ENCODE measurements at places on chromosomes 1 and 21.

DNA sequence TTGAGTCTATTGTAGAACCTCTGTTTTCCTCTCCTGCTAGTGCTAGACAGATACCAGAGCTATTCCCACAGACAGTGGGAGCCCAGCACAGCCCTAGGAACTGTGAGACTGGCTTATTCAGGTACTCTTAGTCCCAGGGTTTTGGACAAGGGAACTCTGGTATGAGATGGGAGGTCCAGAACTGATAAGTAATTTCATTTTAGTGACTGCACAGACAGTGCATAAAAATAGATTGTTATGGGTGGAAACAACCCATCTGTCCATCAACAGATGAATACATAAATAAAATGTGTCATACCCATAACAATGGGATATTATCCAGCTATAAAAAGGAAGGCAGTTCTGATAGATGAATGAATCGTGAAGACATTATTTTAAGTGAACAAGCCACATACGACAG lies 9.0 kb downstream of the EPS8L3 start:
- no peak for DNase-seq

- DNase-seq = no peak
These were observed 193.8 kb downstream of the LYPLAL1 start for GRCh38 chr1:219367496-219367895.

DNA sequence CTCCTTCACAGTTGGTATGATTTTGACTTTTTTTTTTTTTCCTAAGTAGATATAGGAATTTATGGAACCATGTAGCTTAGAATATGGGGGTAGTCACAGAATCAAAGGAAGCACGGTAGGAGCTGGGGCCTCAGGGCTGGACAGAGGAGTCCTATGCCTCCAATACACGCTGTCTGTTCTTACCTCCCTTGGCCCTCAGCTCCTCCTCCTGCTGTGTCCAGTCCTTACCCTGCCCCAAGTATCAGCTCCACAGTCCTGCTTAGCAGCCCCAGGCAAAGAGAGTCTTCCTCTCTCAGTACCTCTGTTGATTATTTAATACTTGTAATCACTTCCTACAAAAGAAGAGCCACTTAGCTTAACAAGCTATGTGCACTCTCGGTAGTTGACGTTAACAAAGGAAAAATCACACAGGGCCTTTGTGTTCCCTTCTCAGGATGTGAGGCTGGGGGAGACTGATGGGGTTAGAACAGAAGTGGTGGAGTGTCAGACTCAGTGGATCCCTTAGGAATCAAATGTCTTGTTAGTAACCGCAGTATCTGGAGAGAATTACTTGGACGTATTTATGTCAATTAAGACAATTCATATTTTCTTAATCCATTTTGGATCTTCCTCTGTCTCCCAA lies 292.3 kb downstream of the HHAT start:
- DNase-seq = no peak

- no peak for DNase-seq
These were observed 2.9 kb upstream of the CENPL start for GRCh38 chr1:173827611-173828010.

DNA sequence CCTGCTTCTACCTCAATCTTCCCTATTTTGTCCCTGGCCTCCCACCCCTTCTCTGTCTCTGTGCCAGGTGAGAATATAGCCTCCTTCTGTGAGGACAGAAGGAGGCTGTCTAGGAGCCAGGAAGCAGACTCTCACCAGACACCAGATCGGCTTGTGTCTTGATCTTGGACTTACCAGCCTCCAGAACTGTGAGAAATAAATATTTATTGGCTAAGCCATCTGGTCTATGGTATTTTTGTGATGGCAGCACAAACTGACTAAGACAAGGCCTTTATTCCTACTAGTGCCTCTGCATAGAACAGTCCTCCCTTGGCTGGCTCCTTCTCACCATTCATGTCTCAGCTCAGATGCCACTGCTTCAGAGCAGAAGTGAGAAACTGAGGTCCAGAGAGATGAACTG lies 1.9 kb downstream of the GPN2 start:
- DNase-seq = no peak

DNA sequence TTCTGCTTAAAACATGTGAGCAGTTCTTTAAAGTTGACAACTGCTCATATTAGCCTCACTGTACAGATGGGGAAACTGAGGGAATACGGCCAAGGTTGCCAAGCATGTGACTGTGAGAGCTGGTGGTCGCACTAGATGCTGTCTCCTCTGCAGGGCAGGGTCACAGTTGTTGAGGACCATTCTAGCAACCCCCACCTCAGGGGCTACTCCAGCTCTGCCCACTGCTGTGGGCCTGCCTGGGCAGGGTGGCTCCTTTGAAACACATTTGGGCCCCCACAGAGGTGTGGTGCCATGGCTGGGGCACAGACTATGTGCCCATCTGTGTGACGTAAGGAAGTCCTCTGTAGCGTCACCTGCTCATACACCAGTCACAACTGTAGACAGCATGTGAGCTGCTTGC lies 779 bp downstream of the THEM5 start:
- DNase-seq = no peak

- no peak for DNase-seq
These were observed 261.9 kb downstream of the VAV3 start for GRCh38 chr1:107702946-107703571.

DNA sequence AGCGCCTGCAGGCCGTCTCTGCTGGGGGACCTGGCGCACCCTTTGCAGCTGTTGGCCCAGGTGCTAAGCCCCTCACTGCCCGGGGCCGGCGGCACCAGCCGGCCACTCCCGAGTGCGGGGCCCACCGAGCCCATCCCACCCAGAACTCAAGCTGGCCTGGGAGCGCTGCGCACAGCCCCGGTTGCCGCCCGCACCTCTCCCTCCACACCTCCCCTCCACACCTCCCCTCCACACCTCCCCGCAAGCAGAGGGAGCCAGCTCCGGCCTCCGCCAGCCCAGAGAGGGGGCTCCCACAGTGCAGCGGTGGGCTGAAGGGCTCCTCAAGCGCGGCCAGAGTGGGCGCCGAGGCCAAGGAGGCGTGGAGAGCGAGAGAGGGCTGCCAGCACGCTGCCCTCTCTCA lies 177.8 kb upstream of the KAZN start:
- DNase-seq = no peak

- no peak for DNase-seq
These were observed 21.0 kb upstream of the ARF1 start for GRCh38 chr1:228061411-228062084.

DNA sequence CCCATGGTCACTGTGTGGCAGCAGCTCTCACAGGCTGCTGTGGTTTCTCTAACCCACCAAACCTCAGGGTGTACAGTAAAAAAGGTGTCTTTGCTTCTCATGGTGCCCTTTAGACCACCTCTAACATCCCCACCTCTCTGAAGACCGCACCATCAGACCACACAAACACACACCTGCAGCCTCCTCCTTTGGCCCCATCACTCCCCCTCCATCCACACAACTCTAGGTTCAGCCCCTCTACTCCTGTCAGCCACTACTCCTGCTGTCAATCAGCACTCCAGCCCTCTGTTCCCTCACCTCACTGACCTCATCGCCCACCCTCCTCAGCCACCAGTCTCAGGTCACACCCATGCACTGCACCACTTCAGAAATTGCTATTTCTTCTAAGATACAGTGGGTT lies 7.5 kb downstream of the ZNF692 start:
- DNase-seq = no peak

DNA sequence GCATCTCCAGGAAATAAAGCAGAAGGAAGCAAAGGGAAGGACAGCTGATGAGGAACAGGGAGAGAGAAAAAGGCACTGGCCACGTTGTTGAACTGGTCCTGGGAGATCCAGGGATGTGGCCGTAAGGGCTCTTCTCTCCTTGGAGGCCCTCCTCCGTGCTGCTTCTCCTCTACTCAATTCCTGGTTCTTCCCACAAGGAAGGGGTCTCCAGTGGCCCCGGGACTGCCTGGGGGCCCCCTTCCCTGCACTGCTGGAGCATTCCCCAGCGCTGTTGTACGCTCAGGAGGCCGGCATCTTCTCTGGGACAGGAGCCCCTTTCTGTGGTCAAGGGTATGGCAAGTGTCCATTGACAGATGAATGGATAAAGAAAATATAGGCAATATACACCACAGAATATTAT lies 88.5 kb upstream of the TLR5 start:
- no peak for DNase-seq

GRCh38 chr1:245169376-245169775 lies 14.6 kb downstream of the KIF26B start:
- DNase-seq = no peak

- DNase-seq = no peak
These were observed 258.4 kb upstream of the DPYD start for GRCh38 chr1:98179151-98179773.

GRCh38 chr1:205091043-205091740 lies 6.9 kb upstream of the TMEM81 start:
- no peak for DNase-seq

- DNase-seq = peak; percentile 74
These were observed 22.7 kb downstream of the MAP7D1 start for GRCh38 chr1:36178471-36179219.

- DNase-seq = no peak
These were observed 578.4 kb upstream of the NCAM2 start for GRCh38 chr21:20419772-20420171.
